ENCODE measurements at places on chromosomes 3 and 15.

GRCh38 chr3:123258811-123259420 lies 57.2 kb downstream of the SEC22A start:
- peak; percentile 14 for DNase-seq

GRCh38 chr3:47865192-47865591 lies 62.3 kb downstream of the DHX30 start:
- DNase-seq: no peak

DNA sequence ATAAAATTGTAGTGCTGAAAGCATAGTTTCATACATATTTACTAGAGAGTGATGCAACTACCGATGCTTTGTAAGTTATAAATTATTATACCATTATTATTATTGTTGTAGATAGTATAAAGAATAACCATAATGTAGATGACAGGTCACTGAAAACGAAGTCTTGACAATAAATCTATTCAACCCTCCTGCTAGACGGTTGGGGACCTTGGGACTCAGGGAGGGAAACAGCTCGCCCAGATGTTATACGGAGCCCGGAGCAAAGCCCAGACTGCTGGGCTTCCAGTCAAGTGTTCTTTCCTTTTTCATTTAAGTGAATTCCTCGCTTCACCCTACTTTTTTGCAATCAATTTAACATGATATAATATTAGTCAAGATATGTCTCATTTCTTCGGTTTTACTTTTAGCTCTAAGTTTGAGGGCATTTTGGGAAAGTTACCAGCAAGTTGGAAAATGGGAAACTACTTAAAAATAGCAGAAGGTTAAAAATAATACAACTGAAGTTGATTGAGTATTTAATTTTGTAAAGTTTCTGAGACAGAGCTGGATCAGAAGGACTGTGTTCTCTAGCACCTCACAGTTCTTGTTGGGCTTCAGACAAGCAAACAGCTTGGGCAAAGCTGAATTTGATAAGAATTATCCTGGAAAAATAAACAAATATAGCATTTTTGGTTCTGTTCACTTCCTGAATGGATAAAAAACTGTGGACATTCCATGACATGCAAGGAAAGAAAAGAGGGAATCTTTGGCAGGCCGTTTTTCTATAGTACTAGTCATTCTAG lies 173.4 kb upstream of the TP63 start:
- no peak for DNase-seq

DNA sequence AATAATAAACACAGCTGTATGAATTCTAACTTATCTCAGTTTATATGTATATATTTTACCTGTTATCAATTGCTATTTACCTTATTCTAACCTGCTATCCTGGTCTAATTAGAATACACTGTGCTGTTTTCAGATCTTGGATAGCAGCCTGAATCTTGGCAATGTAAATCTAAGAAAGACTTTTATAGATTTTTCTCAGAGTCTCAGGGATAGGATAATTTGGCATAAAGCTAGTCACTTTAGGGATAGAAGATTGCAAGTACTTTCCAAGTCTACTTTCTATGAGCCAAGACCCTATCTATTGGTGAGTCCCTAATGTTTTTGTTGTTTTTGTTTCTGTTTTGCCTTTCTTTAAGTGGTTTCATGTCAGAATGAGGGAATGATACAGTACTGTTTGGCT lies 695.7 kb downstream of the NAALADL2 start:
- no peak for DNase-seq

- DNase-seq: no peak
Measured at GRCh38 chr15:32987067-32987466, 207.4 kb downstream of the FMN1 start.

GRCh38 chr15:36501063-36501678 lies 78.3 kb upstream of the CDIN1 start:
- no peak for DNase-seq

GRCh38 chr3:128257632-128258031 lies 104.4 kb downstream of the EEFSEC start:
- no peak for DNase-seq

- DNase-seq: no peak
Measured at GRCh38 chr3:108488631-108489030, 21.8 kb downstream of the MYH15 start.

GRCh38 chr3:169754711-169755110 lies 10.1 kb downstream of the TERC start:
- no peak for DNase-seq
